Ascending aorta (tissue), 2 donors: ENCODE measurements at places on chromosomes 11 and 22.

- no peaks in the 10 kb centered on the region for H3K27me3 ChIP-seq
- DNase-seq, result no peak
- no peaks in the 10 kb centered on the region for H3K36me3 ChIP-seq
- H3K27ac ChIP-seq, result no peak overlapping the region
Observed at GRCh38 chr11:58734681-58735490, 3.1 kb upstream of the GLYAT start.

DNA sequence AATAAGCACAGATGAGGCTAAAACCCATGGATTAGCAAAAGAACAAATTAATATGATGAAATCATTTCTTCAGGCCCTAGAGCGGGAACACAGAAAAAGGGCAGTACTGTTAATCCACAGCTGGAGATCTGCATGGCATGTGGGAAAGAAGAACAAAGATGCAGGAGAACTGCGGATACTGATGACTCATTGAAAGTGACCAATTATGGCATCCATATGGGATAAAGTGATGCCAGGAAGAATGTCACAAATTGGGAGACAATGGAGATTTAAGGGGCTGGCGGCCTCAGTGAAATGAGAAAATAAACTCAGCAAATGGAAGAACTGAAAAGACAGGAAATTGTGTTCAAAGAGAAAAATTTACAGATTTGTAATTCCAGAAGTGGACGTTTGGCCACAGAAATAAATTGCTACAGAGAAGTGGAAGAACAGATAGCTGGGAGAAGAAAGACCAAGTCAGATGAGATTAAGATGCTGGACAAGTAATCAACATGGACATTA is 39.4 kb downstream of the SIK3 start:
- no peaks in the 10 kb centered on the region for H3K27me3 ChIP-seq
- H3K4me3 ChIP-seq, result no peak overlapping the region
- H3K36me3 ChIP-seq, result no peaks in the 10 kb centered on the region
- H3K27ac ChIP-seq, result no peak overlapping the region

- H3K4me3 ChIP-seq, result peak overlapping the region; percentile 19
- no peak overlapping the region for H3K27ac ChIP-seq
- H3K36me3 ChIP-seq, result peaks cover 3% of the 10 kb centered on the region
- no peak for DNase-seq
Observed at GRCh38 chr11:102121329-102121728, 11.1 kb downstream of the YAP1 start.

DNA sequence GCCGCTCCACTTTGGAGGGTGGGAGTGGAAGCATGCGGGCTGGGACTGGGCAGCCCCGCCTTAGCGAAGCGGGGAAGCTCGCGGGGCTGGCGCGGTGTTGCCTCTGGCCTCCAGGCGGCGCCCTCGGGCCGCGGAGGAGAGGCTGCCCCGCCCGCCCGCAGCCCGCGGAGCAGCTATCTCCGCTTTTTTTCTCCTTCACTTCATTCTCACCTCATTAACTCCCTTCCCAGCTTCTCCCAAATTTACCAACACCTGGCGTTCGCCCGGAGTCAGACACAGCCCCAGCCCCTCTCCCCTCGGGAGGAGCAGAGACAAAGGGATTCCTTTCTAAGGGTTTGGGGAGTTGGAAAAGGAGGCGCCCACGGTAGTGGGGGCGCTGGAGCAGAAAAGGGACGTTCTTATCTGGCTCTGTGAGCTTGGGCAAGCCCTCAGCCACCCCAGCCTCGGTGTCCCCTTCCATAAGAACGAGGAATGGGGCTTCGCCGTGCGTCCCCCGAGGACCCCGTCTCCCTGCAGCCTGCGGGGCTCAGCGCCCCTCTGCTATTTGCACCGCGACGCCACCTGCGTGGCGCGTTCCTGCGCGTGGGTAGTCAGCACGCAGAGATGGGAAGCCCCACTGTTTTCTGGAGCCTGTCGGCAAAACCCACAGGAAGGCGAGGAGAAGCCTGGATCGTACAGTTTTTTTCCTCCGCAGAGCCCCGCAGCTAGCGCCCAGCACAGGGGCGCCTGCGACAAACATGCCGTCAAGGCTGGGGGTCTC is 1.5 kb upstream of the WNT11 start:
- peaks cover 3% of the 10 kb centered on the region for H3K27me3 ChIP-seq
- H3K4me3 ChIP-seq, result peak overlapping the region; percentile 76
- DNase-seq, result peak; percentile 85
- peaks cover 36% of the 10 kb centered on the region for H3K4me1 ChIP-seq

GRCh38 chr11:67302571-67303131 is 679 bp upstream of the SSH3 start:
- H3K36me3 ChIP-seq, result peaks cover 37% of the 10 kb centered on the region
- H3K4me3 ChIP-seq, result peak overlapping the region; percentile 76
- H3K27ac ChIP-seq, result peak overlapping the region; percentile 72
- peak; percentile 66 for DNase-seq
- H3K4me1 ChIP-seq, result peaks cover 9% of the 10 kb centered on the region
- H3K27me3 ChIP-seq, result no peaks in the 10 kb centered on the region

DNA sequence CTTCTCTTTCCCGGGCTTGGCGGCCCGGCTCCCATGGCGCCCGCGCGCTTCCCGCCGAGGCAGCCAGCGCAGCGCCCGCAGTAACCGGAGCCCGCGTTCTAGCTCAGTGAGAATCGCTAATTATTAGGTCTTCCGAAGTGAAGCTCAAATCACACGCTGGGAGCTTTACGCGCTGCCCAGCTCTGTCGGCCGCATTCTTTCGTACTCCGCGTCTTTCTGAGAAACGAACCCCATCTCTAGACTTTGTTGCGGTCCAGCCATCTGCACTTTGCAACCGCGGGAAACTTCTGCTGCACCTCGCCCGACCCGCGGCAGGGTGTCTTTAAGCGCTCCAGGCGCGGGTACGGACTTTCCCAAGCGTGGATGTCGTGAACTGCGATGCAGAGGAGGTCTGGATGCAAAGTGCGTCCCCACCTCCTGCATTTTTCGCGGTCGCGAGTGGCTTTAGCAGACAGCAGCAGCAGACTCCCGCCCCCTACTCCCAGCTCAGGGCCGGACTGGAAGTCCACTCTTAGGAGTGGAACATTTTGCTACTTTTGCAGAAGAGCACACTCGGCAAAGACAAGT is 6.0 kb upstream of the PAX6 start:
- no peak for DNase-seq
- H3K4me1 ChIP-seq, result peaks cover 20% of the 10 kb centered on the region
- no peak overlapping the region for H3K27ac ChIP-seq
- peak overlapping the region; percentile 34 for H3K4me3 ChIP-seq

DNA sequence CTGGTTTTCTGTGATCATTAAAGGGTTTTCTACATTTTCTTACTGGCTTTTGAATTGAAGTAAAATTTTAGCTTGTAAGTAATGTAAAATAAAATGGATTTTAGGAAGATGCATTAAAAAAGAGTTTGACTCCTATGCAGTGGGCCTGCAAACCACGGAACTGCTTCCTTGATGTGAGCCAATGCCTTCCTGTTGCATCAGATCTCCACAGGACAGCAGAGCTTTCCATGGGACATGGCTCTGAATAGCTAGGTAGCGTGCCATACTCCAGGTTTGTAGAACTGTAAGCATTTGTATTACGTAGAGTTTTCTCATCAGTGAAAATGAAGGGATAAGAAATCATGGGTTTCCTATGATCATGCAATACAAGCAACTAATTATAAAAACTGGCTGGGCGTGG is 133.4 kb downstream of the SWAP70 start:
- DNase-seq, result no peak
- H3K36me3 ChIP-seq, result no peaks in the 10 kb centered on the region
- no peaks in the 10 kb centered on the region for H3K27me3 ChIP-seq
- H3K27ac ChIP-seq, result peak overlapping the region; percentile 80
- peaks cover 3% of the 10 kb centered on the region for H3K4me1 ChIP-seq
- no peak overlapping the region for H3K4me3 ChIP-seq
